ENCODE measurements at places on chromosomes 12 and 14.
A peak's percentile ranks its signal among the peaks of the same experiment; 100 is the strongest.

DNA sequence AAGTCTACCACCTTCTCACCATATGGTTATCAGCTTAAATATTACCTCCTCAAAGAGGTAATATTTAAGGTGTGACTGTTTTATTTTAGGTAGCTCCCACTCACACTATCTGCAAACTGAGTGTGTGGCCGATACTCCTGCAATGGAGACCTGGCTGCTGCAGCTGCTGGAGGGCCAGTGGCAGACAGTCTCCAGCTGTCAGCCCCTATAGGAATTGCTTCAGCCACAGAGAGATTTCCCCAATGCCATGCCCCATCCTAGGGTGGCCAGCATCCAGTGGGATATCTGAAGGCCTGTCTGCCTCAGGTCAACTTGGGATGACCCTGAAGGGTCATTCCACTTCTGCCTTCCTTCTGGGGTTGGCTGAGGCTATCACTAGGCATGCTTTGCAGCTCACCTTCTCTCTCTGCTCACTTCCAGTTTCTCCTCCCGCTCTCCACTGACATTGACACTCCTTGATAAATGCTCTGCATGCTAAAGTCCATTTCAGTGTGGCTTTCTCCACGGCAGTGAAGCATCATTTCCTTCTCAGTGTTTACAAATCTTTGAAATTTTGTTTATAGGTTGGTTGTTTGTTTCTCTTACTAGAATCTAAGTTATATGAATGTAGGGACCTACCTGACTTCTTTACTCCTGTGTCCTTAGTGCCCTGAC, 90.2 kb upstream of the USP44 start:
- DNase-seq, result no peak

- DNase-seq, result peak; percentile 21
These were observed 22.2 kb upstream of the CCND2 start for GRCh38 chr12:4251216-4251891.

DNA sequence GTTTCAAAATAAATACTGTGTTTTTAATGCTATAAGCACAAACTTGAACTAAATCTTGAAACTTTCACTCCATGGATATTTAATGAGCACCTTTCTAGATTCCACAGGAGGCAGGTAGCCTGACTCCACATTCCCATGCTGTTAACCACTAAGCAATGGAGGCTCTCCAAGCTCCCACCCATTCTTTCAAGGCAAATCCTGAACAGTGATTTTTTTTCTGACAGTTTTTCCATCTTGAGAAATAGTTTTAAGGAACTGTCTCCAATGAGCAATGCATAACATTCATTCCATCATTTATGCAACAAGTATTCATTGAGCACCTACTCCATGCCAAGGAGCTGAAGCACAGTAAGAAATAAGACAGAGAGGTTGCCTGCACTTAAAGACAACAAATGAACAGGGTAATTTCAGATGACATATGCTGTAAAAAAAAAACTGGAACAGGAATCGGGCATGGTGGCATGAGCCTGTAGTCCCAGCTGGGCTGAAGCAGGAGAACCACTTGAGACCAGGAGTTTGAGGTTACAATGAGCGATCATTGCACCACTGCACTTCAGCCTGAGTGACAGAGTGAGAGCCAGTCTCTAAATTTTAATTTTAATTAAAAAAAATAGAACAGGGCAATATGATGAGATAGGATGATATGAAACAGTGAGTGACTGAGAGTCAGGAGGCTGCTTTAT, 102.3 kb upstream of the CPSF6 start:
- DNase-seq, result no peak

GRCh38 chr14:95045106-95045701, 112.1 kb downstream of the DICER1 start:
- DNase-seq, result no peak

Data from stimulated activated CD4-positive, alpha-beta T cell treated with anti-CD3 and anti-CD28 coated beads, Interleukin-4, amount 100 ng/mL, for 1 hour (primary cell).